ENCODE measurements at places on chromosomes 1 and 21. TPM values are rescaled to one million over a fixed set of nuclear protein-coding genes. Genes with fewer than 3 reads are reported as not detected.

DNA sequence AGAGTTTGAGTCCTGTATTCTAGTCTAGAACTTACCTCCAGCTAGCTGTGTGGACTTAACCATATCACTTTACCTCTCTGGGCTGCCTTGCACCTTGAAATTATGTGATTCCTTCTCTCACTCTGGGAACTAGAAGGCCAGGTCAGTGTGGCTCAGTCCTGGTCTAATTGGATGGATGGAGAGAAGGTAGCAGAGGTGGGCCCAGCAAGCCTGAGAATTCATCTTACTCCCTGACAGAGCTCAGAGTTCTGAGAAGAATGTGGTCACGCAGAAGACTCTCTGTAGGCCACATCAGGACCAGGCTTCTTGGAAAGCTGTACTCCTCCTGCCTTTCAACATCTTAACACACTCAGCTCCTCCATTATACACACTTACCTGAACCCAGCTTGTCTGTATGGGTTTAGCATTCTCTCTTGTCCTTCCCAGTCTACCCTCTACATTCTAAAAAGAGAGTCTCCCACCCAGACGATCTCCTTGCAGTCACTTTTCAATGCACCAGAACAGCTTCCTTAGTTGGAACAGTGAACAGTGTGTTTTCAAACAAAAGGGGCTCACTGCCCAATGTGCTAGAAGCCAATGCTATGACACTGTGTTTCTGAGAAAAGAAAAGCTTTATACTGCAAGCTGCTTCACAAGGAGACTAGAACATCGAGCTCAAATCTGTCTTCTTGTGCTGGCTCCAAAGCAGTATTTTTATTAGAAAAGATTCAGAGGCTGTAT, 60.5 kb downstream of the CAPN9 start:
- DNase-seq = no peak

The CAMK1G gene
- 0.54 TPM for total RNA-seq

The PRKAA2 gene
- not detected for total RNA-seq

GRCh38 chr1:7752512-7753417, 18.3 kb upstream of the VAMP3 start:
- DNase-seq = peak; percentile 78

The LCE1F gene
- total RNA-seq = not detected

- DNase-seq = no peak
Observed at GRCh38 chr1:36605942-36606640, 123.4 kb upstream of the CSF3R start.

- no peak for DNase-seq
Observed at GRCh38 chr1:92817137-92817697, 14.6 kb upstream of the RPL5 start.

GRCh38 chr1:52919051-52919722, 2.4 kb downstream of the ECHDC2 start:
- no peak for DNase-seq

GRCh38 chr1:223486932-223487886, 94.0 kb downstream of the CCDC185 start:
- no peak for DNase-seq

The LCE1C gene
- not detected for total RNA-seq

DNA sequence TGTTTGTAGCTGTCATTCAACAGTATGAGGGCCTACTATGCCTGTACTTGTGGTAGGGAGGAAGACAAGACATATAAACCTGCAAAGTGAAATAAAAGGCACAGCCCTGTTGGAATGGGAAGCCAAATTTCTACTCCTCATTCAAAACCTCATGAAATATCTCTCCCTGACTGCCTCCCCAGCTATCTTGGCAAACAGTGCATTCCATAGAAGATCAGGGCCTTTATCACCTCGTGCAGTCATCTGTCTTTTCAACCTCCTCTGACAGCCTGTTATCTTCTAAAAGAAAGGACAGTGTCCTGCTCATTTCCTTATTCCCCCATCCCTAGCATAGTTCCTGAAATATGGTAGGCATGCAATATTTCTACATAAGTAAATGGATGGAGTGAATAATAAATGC, 71.0 kb downstream of the SH3GLB1 start:
- DNase-seq = no peak

- DNase-seq = no peak
Observed at GRCh38 chr1:197180252-197180878, 33.9 kb upstream of the ASPM start.

The PROK1 gene
- total RNA-seq = not detected

The DCST1 gene
- not detected for total RNA-seq

- no peak for DNase-seq
Observed at GRCh38 chr1:101260556-101261350, 23.9 kb downstream of the S1PR1 start.

The CYP4A22 gene
- total RNA-seq = not detected

The RGSL1 gene
- not detected for total RNA-seq

The FYB2 gene
- not detected for total RNA-seq

- peak; percentile 86 for DNase-seq
Observed at GRCh38 chr1:94805912-94806311, 14.2 kb upstream of the SLC44A3 start.

GRCh38 chr1:92167151-92167550, 50.6 kb upstream of the C1orf146 start:
- DNase-seq = no peak

The PPP1R12B gene
- 14.8 TPM for total RNA-seq

DNA sequence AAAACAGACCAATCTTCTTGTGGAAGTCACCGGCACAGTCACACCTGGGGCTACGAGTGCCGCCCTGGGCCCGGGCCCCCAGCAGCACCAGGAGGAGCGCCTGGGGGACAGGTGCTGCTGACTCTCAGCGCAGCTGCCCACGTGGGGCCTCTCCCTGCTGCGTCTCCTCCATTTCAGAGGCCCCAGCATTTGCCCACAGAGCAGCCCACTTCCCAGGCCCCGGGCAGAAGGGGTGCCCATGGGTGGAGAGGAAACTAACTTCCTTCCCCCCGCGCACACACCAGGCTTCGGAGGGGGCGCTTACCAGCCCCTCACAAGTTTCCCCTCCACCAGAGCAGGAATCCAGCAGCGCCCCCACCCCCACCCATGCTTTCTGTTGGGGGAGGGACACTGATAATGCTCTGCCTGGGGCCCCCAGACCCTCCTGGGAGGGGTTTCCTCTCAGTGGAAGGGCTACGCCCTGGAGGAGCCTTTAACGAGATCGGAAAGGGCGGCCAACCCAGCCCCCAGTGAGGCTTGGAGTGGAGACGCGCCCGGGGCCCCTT, 440 bp downstream of the TNFRSF25 start:
- peak; percentile 83 for DNase-seq

GRCh38 chr1:8095584-8095983, 69.5 kb upstream of the ERRFI1 start:
- no peak for DNase-seq

The SNRNP40 gene
- total RNA-seq = 132 TPM

DNA sequence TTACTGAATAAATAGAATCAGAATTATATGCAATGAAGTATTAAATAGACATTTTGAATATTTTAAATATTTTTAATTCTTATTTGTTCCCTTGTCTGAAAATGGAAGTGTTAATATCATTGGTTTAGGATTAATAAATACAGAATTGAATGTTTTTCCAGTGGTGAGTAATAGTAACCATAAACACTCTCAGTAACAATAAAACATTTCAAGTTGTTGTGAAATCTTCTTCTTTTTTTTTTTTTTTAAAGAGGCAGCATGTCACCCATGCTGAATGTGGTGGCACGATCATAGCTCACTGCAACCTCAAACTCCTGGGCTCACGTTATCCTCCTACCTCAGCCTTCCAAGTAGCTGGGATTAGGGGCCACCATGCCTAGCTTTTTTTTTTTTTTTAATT, 86.2 kb upstream of the ZBTB18 start:
- DNase-seq = no peak

- peak; percentile 28 for DNase-seq
Observed at GRCh38 chr1:59601041-59601441, 213.7 kb upstream of the HOOK1 start.

GRCh38 chr21:19123053-19123452, 719.5 kb upstream of the TMPRSS15 start:
- no peak for DNase-seq

- peak; percentile 96 for DNase-seq
Observed at GRCh38 chr1:224513787-224514209, 79.2 kb upstream of the WDR26 start.

DNA sequence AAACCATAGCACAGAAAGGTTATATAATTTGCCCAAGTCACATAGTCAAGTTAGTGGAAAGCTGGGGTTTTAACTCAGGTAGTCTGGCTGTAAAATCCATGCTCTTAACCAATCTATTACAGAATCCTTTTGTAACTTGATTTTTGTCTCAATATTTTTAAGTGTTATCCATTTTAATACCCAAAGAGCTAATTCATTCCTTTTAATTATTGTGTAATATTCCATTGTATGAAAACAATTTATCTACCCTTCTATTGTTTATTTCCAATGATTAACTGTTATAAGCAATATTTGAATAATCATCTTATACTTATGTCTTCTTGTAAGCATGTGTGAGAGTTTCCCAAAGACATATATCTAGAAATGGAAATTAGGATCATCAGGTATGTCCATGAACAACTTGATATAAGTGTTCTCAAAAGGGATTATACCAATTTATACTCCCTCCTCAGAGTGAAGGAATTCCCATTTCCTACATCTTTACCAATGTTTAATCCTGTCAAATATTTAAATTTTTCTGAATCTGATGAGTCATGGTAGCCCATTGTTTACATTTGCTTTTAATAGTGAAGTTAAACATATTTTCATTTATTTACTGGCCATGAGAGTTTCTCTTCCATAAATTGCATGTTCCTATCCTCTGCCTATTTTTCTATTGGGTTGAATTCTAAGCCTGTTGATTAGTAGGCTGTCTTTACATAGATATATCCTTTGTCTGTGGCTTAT, 13.9 kb downstream of the TEX50 start:
- no peak for DNase-seq

The CTPS1 gene
- total RNA-seq = 175 TPM

GRCh38 chr1:200901350-200901749, 6.7 kb downstream of the INAVA start:
- no peak for DNase-seq

The CHIA gene
- total RNA-seq = not detected

- DNase-seq = no peak
Observed at GRCh38 chr1:10155087-10155712, 55.2 kb upstream of the KIF1B start.

All from activated CD4-positive, alpha-beta T cell treated with anti-CD3 and anti-CD28 coated beads, Interleukin-2, amount 10 ng/mL, durations not matched to agents 24 days and 14 days (primary cell).